ENCODE measurements at places on chromosomes 2 and 18.

GRCh38 chr2:219969508-219969907 lies 342.1 kb downstream of the SLC4A3 start:
- DNase-seq = no peak

DNA sequence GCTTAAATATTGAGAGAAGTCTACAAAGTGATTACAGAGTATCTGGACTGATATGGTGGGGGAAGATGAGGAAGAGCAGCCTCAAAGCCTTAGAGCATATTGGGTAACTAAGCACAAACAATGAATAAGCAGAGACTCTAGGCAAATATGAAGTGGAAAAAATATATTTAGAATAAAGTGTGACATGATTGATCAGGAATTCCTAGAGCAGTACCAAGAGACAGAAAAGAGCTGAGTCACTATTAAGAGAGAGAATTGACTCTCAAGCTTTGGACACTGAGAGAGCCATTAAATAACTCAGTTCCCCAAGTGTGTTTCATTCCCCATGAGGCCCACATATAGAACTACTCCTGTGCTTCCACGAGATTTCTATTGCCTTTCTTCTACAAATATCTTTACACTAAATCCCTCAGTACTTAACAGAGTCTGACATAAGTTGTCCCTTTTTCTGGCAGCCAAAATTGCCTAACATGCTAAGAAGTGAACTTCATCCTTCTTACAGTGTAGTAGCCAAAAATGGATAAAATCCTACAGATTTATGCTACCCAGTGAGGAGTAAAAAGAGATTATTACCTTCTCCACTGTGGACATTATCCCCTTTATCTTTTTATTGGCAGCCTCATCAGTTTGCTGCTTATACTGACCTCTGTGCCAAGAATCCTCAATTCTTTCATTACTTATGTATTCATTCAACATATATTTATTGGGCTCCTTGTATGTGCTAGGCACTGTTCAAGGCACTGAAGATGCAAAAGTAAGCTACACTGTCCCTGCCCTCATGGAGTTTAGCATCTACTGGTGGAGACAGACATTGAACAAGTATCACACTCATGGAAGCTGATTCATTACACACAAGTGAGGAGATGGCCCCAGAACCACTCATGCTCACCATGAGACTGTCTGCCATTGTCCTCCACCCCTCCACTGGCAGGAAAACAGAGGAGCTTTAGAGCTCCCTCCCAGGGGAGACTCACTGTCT lies 45.4 kb downstream of the SLC40A1 start:
- no peak for DNase-seq

DNA sequence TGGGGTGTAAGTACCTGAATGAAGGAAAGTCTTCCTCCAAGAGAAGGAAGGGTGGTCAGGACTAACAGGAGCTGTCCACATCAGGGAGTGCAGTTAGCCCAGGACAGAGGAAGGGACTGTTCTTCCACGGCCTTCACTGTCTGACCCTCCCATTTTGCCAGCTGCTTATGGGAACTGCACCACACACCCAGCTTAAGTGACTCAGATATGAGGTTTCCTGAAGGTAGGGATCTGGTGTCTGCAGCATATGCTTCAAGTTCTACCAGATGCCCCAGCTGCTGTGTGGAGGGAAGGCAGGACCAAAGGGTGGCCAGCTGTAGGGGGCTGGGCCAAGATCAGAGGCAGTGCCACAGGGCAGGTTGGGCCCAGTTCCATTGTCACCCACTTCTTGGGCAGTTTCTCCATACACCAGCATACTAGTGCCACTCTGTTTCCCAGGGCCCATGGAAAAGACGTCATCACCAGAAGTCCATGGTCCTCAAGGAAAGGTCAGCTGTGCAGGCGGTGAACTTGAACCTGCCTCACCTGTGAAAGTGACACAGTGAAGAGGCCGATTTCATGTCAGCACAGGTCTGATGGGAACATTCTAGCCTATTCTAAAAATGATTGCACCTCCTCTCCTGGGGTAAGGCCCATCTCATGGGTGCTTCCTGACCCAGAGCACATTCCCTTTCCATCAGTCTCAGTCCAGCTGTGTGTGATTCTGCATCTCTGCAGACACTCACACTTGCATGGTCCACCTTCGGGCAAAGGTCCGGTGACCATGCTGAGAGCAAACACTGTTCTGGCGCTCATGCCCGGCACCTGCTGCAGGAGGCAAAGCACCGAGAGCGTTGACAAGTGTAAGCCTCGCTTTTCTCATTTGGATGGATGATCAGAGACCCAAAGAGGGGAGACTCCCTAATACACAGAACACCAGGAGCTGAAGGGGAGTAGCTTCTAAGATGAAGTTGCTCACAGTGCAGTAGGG lies 68.0 kb downstream of the ACAA2 start:
- DNase-seq = no peak

DNA sequence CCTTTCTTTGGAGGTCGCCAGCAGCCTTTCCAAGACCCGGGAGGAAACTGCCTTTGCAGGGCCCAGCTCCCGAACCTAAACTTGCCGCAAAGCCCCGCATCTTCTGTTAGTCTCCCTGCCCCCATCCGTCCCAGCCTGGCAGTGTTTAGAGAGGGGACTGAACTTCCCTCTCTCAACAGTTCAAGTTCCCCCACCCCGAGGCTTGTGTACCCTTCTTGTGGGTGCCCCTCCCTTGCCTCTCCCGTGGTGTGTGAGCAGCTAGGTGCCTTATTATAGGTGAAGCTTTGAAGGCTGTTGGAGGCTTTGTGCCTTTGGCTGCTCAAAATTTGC lies 1.4 kb downstream of the LBH start:
- DNase-seq = no peak

DNA sequence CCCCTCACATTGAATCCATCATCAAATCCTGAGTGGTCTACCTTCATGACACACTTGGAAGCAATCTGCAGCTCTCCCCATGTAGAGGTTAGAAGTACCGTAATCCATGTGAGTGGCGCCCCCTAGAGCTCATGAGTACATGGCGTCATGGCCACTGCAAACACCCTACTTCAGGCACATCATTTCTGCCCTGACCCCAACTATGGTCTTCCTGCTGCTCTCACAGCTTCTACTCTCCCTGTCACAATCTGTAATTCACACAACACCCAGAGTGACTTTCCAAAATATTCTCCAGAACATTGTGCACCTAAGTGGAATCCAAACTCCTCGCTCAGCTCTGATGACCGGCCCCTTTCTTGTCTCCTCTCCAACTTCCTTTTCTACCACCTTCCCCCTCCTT lies 141.9 kb downstream of the ANKRD44 start:
- DNase-seq = peak; percentile 49

GRCh38 chr18:31197676-31198075 lies 35.0 kb upstream of the DSC1 start:
- DNase-seq = no peak

- no peak for DNase-seq
Measured at GRCh38 chr18:41714872-41715271, 240.2 kb upstream of the PIK3C3 start.

- no peak for DNase-seq
Measured at GRCh38 chr2:213703406-213704098, 419.3 kb downstream of the SPAG16 start.

DNA sequence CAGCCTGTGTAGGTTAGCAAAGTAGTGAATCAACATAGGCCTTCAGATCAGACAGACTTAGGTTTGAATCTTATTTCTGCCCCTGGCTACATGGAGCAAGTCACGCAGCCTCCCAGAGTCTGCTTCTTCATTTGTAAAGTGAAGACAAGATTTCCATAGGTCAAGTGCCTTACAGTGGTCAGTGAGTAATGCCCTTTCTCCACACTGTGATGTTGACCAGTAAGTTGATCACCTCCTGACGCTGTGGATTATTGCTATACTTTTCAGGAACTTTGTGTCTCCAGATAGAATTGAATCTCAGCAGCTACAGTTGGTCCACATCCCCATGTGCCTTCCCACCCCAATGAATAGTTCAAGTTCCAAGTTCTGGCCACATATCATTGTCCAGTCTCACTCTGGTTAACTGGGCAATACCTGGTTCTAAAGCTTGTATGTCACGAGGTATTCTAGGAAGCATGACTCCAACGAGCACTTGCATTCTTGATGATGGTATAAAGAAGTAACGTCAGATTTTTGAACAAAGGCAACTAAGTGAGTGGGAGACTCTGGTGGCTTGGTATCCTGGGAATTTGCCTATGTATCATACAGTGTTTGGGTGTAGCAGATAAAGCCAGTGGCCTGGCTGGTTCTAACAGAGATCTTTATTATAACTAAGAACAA lies 2.1 kb upstream of the CLIP4 start:
- DNase-seq = no peak
